ENCODE measurements at places on chromosomes 6 and 20.

DNA sequence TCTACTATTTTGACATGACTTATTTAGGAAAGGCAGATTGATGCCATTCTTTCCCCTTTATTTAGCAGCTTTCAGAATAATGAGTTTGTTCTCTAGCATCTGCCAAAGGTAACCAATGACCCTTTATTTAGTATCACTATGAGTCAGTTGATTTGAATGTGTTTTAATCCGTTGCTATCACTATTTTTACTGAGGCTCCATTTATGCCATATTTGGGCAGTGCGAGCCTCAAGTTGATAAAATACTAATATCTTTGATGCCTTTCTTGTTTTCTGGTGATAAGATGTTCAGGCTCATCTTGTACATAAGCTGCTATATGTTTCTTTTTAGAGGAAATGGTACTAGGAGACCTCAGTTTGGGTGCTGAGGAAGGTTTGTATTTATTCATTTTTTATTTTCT lies 15.6 kb upstream of the NOTCH4 start:
- no peak for DNase-seq

DNA sequence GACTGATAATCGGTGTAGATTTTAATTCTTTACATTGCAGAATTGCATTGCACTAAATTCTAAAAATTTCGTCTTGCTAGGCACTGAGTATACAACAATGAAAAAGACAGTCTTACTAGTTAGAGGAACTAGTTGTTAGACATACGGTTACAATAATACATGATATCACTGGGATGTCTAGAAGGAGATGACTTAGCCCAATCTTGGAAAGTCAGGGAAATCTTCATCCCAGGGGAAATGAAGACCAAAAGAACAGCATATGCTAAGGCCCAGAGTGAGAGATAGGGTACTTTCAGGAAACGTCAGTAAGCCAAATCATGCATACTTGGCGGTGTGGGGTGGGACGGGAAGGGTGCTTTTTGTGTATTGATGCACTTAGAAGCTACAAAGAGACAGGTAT lies 901 bp downstream of the CEP57L1 start:
- no peak for DNase-seq

DNA sequence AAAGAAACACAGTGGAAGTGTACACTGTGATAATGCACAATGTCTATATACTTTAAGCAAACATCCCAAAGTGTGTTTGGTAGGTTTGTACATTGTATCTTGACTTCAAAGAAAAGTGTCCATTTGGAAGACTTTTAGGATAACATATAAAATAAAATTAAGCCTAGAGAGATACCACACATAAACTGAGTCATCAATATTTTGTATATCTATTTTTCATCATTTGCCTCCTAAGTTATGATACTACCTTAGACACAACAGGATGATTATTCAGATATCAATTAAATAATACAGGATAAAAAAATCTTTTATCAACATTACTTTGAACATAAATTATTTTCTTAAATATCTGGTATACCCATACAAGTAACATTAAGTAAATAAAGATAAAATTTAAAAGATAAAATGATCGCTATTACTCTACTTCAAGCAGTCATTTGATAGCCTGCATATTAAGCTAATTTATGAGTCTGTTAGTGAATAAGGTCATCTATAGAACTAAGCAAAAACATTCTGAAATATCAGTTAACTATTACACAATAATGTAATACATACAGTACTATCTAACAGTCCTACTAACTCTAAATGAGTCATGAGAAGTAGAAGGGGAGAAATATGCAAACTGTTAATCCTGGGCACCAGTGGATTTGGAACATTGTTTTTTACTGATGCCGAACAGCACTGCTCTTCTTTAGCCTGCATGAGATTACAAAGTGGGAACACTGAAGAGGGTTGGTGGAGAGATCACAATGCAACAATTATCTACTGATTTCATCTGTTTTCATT lies 158.4 kb upstream of the SIM1 start:
- DNase-seq, result no peak

GRCh38 chr6:112594886-112595594 lies 247.9 kb downstream of the RFPL4B start:
- no peak for DNase-seq

DNA sequence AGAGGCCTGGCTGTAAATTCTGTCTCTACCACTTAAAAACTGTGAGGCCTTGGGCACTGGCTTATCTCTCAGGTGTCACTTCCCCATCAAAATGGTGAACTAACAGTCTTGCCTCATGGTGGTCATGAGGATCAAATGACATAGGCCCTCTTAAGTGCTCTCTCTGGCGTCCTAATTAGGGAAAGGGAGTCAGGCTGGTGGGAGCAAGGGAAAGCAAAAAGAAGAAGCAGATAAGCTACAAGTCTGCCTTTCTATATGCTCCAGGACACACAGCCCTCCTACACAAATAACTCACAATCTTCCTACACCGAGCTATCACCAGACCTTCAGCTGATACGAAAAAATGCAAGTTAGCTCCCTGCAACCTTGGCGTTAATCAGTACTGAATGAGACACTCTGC lies 19.5 kb upstream of the SLC22A16 start:
- no peak for DNase-seq

GRCh38 chr6:114216789-114217467 lies 125.9 kb downstream of the HS3ST5 start:
- no peak for DNase-seq

DNA sequence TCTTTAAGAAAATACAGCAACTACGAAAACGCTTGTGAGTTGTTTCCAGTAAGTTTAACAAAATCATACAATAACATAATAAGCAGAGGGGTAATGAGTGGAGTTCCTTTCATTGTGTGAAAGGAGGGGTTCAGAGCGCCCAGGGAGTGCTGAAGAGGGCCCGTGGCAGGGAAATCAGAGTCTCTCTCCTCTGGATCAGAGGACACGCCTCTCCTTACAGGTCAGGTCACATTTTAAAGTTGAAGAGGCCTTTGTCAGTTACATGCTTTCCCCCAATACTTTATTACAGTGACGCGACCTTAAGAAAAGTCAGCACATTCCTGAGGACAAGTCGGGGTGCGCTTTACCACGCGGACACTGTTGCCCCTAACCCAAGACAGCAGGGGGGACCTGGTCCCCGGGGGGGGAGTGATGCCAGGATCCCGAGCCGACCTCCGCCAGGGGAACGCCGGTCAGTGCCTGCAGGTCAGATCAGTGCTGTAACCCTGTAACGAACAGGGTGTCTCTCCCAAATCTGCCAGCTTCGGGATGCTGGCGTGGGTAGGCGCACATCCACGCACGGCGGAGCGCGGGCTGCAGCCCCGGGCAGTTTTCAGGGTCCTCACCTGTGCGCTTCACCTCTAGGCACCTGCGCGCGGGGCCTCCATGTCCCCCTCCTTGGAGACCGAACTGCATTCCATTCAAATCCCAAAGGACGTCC lies 848 bp downstream of the DACT2 start:
- no peak for DNase-seq

DNA sequence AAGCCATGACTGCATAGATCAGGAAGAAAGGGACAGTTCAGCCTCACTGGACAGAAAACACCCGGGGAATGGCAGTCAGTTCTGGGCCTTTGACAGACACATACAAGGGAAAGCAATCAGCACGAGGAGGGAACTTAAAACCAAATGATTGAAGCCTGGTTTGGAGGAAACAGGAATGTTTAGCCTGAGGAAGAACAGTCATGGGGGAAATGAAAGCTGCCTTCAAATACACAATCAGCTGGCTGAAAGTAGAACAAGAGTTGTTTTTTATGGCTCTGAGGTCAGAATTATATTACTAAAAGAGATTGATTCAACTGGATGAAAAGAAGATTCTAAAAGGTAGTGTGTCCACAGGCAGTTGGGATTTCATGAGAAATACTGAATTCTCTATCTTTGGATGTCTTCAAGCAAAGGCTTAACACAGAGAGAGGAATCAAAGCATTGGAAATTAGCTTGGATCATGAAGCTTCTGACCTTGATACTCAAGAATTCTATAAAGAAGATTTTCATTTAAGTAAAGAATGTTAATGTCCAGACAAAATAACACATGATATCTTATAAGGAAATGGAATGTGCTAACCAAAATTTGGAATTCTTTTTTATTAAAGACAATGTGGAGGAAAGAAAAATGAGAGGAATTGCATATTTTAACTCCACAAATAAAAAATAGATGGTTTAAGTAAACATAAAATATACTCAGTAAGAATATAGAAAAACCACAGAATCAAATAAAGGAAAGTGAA lies 216.6 kb downstream of the IBTK start:
- DNase-seq, result no peak

- DNase-seq, result no peak
These were observed 333.0 kb downstream of the RFPL4B start for GRCh38 chr6:112680091-112680490.

GRCh38 chr6:133752129-133752528 lies 136.8 kb upstream of the TCF21 start:
- no peak for DNase-seq

DNA sequence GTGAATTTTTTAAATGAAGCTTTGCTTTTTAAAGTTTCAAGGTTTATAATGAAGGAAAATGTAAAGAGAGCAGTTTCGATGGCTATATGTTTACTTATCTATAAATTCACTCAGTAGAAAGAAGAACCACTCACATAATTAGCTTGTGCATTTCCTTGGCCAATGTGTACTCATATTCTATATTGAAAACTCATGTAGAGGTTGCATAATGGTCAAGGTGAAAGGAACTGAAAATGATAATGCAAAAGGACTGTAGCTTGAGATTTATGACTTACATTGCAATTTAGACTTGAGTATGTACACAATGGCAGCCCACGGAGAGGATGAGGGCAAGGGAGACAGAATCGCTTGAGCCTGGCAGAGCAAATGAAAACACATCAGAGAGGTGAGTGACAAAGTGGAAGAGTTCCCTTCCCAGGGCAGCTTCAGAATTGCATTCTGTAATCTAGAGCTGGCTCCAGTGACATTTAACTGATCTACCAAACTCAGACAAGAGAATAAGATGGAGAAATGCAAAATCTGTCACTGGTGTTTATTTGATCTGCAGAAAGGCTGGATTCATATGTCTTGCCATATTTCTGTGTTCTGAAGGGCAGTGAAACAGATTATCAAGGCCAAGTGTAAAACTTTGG lies 191.8 kb downstream of the TMEM200A start:
- no peak for DNase-seq

DNA sequence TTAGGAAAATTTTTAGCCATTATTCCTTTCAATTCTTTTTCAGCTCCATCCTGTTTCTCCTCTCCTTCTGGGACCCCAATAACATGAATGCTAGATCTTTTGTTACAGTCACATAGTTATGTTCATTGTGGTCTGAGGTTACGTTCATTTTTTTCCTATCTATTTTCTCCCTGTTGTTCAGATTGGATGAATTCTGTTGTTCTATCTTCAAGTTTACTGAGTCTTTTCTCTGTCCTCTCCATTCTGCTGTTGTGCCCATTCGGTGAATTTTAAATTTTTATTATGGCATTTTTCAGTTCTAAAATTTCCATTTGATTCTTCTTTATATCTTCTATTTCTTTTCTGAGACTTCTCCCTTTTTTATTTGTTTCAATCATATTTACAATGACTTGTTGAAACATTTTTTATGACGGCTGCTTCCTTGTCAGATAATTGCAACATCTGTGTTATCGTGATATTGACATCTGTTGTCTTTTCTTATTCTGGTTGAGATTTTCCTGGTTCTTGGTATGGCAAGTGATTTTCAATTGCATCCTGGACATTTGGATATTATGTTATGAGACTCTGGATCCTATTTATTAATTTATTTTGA lies 12.6 kb upstream of the DDR1 start:
- DNase-seq, result no peak

- no peak for DNase-seq
These were observed 85.7 kb downstream of the NFATC2 start for GRCh38 chr20:51456511-51457509.

GRCh38 chr6:143396497-143397226 lies 53.8 kb downstream of the ADAT2 start:
- no peak for DNase-seq

GRCh38 chr20:33667245-33667675 lies 517 bp downstream of the ACTL10 start:
- peak; percentile 48 for DNase-seq

- no peak for DNase-seq
These were observed 73.1 kb upstream of the QKI start for GRCh38 chr6:163341224-163342061.

GRCh38 chr20:62059401-62059800 lies 6.3 kb downstream of the TAF4 start:
- DNase-seq, result no peak

DNA sequence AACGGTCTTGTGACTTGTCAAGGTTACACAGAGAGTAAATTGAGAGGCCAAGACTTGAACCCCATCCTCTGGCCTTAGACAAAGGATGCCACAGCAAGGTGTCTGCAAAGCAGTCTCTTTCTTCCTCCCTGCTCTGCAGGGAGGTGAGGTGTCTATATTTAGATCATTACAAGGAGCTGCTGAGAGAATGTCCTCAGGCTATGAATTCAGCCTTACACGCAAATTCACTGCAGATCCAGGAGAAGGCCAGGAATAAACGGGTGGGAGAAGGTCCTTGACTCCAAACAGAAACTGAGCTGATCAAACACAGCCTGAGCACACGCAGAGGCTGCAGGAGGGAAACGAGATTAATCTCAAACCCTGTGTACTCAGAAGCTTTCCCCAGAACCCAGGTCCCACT lies 48.6 kb upstream of the PTPRT start:
- DNase-seq, result no peak

GRCh38 chr6:105733556-105734162 lies 330.8 kb upstream of the PREP start:
- DNase-seq, result no peak

DNA sequence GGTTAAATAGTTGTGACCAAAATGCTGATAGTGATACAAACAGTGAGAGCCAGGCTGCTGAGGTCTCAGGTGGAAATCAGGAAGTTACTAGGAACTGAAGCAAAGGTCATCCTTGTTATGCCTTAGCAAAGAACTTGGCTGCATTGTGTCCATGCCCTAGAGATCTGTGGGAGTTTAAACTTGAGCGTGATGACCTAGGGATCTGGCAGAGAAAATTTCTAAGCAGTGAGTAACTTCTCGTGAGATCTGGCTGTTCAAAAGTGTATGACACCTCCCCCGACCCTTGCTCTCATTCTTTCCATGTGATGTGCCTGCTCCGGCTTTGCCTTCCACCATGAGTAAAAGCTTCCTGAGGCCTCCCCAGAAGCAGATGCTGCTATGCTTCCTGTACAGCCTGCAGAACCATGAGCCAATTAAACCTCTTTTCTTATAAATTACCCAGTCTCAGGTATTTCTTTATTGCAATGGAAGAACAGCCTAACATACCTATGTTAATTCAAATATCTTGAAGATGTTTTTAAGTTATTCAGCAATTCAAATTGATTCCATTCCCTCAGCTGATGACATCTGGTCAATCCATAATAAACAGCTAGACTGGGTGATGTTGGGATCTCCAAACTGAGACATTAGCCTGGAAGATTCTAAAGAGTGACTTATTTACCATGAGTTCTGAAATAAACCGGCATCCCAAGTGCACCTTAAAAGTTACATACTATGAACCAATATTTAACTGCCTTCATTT lies 33.8 kb downstream of the KIF16B start:
- DNase-seq, result no peak
